ENCODE measurements at places on chromosomes 4 and X. TPM values are rescaled to one million over a fixed set of nuclear protein-coding genes. Genes with fewer than 3 reads are reported as not detected.

DNA sequence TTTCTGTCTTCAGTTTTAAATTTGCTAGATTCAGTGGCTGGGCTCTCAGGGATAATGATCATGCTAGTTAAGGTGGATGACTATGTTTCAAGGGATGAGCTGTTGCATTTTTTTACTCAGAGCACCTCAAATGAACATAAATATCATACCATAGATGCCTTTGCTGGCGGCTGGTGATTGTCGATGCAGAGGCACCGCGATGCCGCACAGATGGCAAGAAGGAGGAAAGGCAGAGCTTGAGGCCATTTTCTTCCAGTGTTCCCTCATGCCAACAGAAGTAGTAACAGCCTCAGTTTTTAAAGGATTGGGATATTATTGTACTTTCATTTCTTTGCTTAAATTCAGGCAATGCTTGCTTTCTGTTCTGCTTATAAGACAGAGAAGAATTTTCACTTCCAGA lies 654.7 kb upstream of the IGFBP7 start:
- DNase-seq = peak; percentile 22

The TCEANC gene
- total RNA-seq = 6.0 TPM

DNA sequence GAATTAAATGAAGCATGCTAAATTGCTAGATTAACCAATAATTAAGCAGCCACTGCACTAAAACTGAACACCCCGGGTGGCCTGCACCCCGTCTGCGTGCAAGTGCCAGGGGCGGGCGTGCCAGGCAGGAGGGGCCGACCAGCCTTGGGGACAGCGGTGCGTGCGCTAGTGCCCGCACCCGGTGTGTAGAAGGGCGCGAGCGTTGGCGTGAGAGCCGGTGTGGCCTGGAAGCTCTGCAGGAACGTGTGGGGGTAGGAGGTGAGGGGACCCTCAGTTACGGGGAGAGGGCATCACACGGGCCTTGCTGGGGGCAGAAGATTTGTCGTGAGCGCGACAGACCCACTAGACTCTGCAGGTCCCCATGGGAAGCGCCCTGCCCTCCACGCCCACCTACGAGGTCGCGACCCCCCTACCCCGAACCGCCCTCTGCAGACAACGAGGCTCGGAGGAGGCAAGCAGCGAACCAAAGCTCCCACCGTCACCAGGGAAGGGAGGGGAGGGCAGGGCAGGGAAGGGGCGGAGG lies 105.8 kb downstream of the FAM53A start:
- DNase-seq = peak; percentile 20

GRCh38 chr4:28557755-28558154 lies 1697.1 kb downstream of the STIM2 start:
- DNase-seq = no peak

GRCh38 chr4:142713282-142714030 lies 132.6 kb downstream of the INPP4B start:
- DNase-seq = no peak

- peak; percentile 75 for DNase-seq
These were observed 63.4 kb downstream of the FHDC1 start for GRCh38 chr4:152999346-153000075.

The CENPVL2 gene
- total RNA-seq = not detected

DNA sequence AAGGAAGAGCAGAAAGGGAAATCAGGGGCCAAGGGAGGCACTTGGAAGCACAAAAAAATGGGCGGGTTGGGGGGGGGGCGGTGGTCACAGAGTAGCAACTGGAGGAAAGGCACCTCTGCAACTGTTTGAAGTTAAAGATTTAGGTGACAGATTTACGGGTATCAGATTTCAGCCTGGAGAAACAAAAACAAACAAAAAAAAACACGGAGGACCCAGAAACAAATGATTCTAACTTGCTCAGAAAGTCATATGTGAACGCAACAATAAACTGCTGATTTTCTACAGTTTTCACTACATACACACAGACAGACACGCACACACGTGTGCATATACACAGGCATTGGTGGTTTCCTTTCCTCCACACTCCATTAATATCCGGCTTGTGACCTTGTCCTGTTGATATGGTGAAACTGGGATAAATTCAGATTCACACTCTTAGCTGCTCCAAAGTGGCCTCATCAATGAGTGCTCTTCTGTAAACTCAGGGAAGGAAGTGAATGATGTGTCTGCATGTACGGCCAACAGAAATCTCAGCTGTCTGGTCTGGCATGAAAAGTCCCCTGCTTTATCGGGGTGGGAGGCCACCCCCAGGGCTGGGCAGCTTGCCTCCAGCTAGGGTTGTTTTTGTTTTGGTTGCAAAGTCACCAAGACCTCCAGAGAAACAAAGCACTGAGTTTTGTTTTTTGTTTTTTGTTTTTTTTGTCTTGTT lies 54.3 kb downstream of the CHST7 start:
- no peak for DNase-seq

The ADGRL3 gene
- total RNA-seq = 101 TPM

DNA sequence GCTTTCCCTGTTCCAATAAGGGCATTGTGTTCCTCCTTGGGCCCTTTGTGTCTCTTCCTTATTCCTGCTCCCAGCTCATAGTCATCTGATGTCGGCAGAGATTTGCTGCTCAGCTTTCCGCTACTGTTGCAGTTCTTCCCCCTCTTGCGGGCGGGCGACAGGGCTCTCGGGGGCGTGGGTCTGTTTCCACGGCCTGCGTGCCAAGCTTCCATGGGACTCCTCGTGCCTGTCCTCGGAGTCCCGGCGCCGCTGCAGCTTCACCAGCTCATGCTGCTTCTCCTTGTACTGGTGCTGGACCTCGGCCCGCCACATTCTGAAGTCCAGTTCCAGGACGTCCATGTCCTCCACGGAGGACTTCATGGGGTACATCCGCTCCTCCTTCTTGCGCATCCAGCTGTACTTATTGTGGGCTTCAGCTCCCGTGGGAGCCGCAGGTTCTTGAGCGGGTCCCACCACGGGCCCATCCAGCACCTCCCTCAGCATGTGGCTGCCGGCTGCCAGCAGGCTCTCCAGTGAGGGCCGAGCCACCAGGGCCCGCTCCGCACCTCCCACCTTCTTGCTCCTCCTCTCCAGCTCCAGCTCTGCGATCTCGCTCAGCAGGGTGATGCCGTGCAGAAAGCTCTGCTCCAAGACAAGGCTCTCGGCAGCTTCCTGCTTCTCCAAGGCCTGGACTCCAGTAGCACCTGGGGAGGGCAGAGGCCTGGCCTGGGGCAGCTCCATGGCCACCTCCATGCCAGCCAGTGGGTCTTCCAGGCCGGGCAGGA lies 74.1 kb upstream of the UCP1 start:
- DNase-seq = no peak

DNA sequence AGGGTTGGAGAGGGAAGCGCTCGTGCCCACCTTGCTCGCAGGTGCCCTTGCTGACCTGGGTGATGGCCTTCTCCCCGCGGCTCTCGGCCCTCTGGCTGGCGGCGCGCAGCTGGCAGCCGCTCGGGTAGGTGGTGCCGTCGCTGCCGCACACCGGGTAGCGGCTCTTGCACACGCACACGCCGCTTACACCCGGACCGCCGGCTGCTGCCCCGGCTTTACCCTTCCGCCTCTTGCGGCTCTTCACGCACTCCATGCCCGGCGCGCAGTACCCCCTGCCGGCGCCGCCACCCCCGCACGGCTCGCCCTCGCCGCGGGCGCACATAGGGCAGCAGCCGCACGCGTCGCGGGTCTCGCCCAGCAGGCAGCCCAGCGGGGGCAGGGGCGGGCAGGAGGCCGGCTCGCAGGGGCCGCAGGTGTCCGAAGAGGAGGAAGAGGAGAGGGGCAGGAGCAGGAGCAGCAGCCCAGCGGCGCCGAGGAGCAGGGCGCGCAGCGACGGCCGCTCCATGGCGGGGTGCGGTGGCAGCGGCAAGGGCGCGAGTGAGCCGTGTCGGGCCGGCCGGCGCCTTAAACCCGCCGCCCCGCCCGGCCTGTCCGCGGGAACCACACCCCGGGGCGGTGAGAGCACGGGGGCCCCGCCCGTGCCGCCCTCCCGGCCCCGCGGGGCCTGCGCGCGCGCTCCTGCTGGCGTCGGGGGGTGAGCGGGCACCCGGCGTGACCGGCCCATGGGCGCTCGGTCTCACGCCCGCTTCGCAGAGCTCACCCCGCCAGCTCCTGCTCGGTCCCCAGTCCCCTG lies at the start of gene IGFBP7:
TSS of gene IGFBP7 (minus strand) at position 539 of the 793 bp plus-strand sequence. CDS start at position 505, 34 bp downstream.
- peak; percentile 62 for DNase-seq

DNA sequence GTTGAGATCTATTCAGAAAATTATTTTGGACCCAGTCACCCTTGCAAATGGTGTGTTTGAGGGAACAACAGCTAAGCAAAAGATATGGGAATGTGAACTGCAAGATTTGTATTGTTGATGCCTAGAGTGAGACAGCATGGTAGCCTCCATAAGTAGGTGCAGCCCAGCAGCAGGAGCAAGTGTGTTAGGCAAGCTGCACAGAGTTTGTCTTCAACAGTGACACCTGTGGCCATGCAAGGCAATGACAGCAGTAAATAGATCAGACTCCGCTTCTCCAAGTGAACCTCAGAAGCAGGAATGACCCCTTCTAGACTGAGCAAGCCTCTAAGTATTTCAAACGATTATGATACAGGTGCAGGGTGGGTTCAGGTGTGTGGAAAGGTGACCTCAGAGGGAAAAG lies 133.4 kb upstream of the MSX1 start:
- DNase-seq = no peak

The CFAP99 gene
- total RNA-seq = not detected

The TMPRSS11B gene
- total RNA-seq = 6.7 TPM

The PGAM4 gene
- not detected for total RNA-seq

DNA sequence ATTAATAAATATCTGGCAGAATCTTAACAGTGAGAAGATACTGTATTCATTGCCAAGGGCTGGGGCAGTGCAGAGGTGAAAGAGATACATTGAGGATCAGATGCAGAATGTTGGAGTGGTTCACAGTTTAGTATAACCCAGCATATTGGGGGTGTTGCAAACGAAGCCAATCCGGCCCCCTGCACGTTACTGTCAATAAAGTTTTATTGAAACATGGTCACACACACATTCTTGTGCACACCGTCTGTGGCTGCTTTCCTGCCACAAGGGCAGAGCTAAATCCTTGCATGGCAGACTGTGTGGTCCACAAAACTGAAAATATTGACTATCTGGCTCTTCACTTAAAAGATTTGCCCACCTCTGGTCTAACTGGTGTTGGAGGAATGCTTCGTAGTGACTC lies 119.7 kb downstream of the SHOX start:
- DNase-seq = no peak

The UNC5C gene
- 4.6 TPM for total RNA-seq

- no peak for DNase-seq
These were observed 130.8 kb downstream of the PDLIM5 start for GRCh38 chr4:94582517-94582916.

The INTU gene
- 36.6 TPM for total RNA-seq

DNA sequence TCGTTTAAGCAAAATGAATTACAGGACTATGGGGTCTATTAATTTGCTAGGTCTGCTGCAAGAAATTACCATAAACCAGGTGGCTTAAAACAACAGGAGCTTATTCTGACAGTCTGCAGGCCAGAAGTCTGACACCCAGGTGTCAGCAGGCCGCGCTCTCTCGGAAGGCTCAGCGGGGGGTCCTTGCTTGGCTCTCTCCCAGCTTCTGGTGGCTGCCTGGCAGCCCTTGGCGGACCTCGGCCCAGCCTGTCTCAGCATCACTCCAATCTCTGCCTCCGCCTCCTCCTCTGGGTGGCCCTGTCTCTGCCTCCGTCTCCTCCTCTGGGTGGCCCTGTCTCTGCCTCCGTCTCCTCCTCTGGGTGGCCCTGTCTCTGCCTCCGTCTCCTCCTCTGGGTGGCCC lies 580.5 kb upstream of the FAT1 start:
- DNase-seq = no peak

The OR13H1 gene
- 1.9 TPM for total RNA-seq

The ASMT gene
- total RNA-seq = not detected

DNA sequence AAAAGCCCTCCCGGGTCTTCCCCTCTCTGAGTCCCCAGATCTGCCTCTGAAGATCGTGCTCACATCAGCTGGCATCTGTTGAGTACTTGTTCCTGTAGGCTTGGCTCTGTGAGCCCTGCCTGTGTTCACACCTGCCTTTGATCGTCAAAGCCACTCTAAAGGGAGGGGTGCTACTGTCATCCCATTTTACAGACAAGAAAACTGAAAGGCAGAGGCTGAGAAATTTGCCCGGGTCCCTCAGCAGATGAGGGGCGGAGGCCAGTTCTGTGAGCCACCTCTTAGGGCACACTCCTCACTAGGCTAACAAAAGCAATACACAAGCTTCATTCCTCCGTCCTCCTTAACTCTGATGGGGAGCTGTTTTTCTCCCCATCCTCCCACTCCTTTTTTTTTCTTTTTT lies 655 bp downstream of the CYTL1 start:
- no peak for DNase-seq

DNA sequence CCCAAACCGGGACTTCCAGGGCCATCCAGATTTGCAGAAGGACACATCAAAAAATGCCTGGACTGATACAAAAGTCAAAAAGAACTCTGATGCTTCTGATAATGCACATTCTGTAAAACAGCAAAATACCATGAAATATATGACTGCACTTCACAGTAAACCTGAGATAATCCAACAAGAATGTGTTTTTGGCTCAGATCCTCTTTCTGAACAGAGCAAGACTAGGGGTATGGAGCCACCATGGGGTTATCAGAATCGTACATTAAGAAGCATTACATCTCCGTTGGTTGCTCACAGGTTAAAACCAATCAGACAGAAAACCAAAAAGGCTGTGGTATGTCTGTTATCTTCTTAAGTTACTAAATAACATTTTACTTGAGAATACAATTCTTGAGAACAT lies 9.2 kb downstream of the PLK4 start:
- peak; percentile 1 for DNase-seq

DNA sequence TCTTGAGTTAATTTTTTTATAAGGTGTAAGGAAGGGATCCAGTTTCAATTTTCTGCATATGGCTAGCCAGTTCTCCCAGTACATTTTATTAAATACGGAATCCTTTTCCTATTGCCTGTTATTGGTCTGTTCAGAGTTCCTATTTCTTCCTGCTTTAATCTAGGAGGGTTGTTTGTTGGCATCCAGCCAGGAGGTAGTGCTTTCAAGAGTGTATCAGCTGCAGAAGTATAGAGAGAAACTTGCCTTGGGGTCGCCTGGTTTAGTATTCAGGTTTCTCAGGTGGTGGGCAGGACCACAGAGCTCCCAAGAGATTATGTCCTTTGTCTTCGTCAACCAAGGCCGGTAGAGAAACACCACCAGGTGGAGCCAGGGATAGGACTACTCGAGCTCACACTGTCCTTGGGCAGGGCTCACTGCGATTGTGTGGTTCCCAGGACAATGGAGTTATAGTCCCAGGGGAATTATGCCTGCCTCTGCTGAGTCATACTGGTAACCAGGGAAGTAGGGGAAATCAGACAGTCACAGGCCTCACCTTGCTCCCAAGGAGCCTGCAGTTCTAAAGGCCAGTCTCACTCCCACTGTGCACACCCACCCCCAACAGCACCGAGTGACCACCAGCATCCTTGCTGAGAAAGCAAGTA lies 168.1 kb downstream of the VSIG4 start:
- DNase-seq = no peak

The GABRQ gene
- total RNA-seq = 0.96 TPM

GRCh38 chr4:78624048-78624447 lies 72.5 kb downstream of the ANXA3 start:
- DNase-seq = no peak

GRCh38 chrX:136742721-136743379 lies 37.9 kb downstream of the ARHGEF6 start:
- no peak for DNase-seq

The MAGEB2 gene
- not detected for total RNA-seq

The CT45A3 gene
- total RNA-seq = 0.72 TPM

The CXCL3 gene
- total RNA-seq = 7.0 TPM
